ENCODE measurements at places on chromosomes 1 and 21.

- no peak for DNase-seq
Observed at GRCh38 chr1:228508840-228509415, 21.7 kb downstream of the RNF187 start.

- no peak for DNase-seq
Observed at GRCh38 chr1:16050328-16050727, 6.7 kb downstream of the CLCNKB start.

- DNase-seq = no peak
Observed at GRCh38 chr21:46063227-46063626, 34.7 kb upstream of the COL6A2 start.

GRCh38 chr1:228218513-228219244 is 10.8 kb downstream of the OBSCN start:
- DNase-seq = no peak

- no peak for DNase-seq
Observed at GRCh38 chr1:242828199-242828598, 303.7 kb upstream of the PLD5 start.

- no peak for DNase-seq
Observed at GRCh38 chr21:14591882-14592281, 45.8 kb upstream of the SAMSN1 start.

Measured in SK-N-DZ (cell line).